HCEC 1CT (cell line): ENCODE measurements at places on chromosomes 4 and X.

DNA sequence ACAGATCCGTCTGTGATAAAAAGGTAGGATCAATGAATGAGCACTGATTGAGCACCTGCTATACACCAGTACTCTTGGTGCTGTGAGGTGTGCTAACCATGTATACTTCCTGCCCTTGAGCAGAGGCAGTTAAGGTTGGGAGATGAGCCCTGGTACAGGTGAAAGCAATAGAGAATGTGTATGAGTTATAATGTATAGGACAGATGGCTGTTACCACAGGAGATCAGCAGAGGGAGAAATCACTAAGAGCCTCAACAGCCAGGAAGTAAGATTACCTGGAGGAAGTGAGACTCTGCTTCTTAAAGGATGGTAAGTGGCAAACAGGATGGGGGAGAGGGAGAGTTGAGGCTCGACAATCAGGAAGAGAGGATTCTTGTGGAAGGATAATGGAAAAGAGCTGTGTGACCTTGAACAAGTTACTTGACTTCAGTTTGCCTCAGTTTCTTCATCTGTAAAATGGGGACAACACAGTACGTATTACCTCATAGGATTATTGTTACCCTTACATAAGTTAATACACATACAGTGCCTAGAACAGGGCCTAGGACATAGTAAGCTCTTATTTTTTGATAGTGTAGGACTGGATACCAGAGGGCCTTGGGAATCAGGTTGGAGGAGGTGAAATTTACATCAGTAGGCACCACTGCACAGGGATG is 9.1 kb downstream of the CXCR3 start:
- DNase-seq, result no peak

GRCh38 chr4:54793856-54794422 is 136.2 kb downstream of the KIT start:
- no peak for DNase-seq

DNA sequence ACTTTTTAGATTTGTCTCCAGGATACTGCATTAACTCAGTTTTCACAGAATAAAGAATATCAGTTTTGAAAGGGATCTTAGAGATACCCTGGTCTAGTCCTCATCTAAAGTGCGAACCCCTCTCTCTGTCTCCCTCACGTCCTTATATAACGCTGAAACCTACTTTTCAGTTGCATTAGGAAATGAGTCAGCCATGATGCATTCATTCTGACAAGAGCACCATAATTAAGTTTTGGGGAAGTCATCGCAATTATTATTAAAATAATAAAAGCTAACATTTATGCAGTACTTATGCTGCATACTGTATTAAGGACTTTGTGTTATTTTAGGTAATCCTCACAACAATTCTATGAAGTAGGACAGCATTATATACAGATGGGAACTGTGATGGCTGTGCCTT is 116.1 kb downstream of the REELD1 start:
- DNase-seq, result peak; percentile 29

DNA sequence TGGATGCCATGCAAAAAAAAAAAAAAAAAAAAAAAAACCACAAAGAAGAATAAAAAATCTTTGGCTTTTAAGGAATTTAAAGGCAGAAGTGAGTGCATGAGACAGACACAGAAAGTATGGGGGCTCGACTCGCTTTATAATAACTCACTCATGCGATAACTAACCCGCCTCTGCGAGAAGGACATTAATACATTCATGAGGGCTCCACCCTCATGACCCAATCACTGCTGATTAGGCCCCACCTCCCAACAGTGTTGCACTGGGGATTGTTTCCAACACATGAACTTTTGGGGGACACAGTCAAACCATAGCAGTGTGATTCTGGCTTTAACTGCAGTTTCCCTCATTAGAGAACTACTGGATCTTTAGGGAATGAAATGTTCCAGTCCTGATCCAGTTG is 78.1 kb downstream of the QDPR start:
- no peak for DNase-seq

DNA sequence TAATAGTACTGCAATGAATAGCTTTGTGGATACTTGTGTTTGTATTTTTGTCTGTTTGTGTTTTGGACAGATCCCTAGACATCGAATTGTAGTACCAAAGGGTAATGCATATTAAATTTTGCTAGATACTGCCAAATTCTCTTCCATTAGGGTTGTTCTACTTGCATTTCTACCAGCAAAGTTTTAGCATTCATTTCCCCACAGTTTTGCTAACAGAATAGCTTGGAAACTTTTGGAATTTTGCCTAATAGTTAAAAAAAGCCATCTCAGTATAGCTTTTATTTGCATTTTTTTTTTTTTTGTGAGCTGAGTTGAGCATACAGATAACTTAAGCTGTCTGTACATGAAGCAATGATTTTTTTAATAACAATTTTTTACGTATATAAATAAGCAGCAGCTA is 1084.9 kb downstream of the ADGRL3 start:
- DNase-seq, result no peak

GRCh38 chr4:87499403-87500091 is 29.6 kb downstream of the SPARCL1 start:
- no peak for DNase-seq
